ENCODE measurements at places on chromosomes 4 and X.

DNA sequence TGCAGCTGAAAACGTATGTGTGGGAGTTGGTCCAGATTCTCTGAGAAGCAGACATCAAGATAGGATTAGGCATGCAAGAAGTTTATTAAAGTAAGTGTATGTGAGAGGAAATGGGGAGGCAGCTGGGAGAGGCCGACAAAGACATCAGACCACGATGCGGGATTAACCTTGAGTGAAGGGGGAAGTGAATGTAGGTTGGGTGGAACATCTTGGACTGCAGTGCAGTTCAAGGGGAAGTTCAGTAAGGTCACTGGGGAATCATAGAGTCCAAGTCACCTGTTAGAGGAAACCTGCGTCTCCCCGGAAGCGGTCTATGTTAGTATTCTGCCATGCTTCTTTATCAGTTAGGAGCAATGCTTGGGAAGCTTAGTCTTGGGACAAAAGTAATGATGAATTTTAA lies 22.0 kb downstream of the CXCL8 start:
- no peak for DNase-seq

DNA sequence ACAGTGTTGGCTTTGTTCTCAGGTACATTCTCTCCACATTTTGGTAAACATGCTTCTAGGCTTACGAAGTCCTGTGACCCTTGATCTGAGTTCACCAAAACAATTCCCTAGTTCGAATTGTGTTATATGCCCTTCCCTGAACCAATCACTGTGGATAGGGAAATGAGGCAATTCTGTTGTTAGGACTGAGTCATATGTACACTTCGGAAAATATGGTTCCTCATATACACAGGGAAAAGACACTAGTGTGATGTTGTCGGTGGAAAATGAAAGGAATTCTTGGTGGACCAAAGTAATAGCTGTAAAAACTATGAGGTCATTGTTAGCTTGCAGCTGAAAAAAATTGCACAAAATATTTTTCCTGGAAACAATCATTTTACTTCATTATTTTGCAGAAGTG lies 46.6 kb upstream of the MAGEC2 start:
- DNase-seq, result no peak

GRCh38 chrX:82458207-82458754 lies 1049.8 kb upstream of the POU3F4 start:
- DNase-seq, result no peak

- DNase-seq, result no peak
Observed at GRCh38 chrX:51215266-51215665, 117.4 kb upstream of the NUDT10 start.

- no peak for DNase-seq
Observed at GRCh38 chrX:50088645-50089044, 112.2 kb downstream of the AKAP4 start.

DNA sequence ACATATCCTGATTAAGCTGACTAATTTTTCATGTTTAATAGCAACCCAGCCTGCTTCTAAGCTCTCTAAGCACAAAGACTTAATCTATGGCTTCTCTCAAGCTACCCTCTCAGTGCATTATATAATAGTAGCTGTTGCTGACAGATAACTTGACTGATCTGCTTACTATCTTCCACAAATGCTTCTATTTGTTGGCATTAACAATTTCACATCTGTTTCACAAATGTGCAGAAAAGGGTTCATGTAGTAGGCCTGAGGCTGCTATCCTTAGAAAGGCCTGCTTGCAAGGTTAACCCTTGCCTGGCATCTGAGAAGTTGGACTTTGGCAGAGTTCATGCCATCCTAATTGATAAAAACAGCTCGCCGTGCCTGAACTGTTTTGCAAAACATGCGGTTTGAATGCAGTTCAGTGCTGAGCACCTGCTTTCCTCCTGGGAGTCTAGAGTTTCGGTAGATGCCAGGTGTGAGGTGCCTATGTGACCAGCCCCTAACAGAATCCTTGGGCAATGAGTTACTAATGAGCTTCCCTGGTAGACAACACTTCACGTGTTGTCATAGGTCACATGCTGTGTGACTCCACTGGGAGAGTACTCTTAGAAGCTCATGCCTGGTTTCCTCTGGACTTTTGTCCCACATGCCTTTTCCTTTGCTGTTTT lies 68.4 kb downstream of the NSG1 start:
- DNase-seq, result no peak

- DNase-seq, result no peak
Observed at GRCh38 chr4:84319124-84319523, 180.0 kb downstream of the NKX6-1 start.

- DNase-seq, result no peak
Observed at GRCh38 chrX:119757646-119757978, 776 bp upstream of the SOWAHD start.

DNA sequence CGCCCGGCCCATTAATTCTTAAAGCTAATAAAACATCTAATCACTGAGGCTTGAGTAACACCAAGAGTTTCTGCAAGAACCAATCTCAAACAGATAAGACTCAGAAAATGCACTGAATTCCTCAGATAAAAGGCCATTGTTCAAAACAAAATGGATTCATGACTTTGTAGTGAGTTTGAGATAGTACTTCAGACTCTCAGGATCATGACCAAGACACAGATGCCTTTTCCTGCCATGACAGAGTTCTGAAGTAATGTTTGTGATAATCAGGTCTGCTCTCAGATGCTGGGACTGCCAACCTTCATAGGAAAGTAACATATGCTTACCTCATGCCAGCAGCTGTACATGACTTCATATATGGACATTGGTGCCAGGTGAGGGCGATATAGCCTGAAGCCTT lies 54.6 kb downstream of the NIPAL1 start:
- no peak for DNase-seq

GRCh38 chrX:72735561-72735960 lies 21.5 kb upstream of the PHKA1 start:
- no peak for DNase-seq

- DNase-seq, result no peak
Observed at GRCh38 chr4:14920237-14920636, 82.0 kb upstream of the CPEB2 start.

DNA sequence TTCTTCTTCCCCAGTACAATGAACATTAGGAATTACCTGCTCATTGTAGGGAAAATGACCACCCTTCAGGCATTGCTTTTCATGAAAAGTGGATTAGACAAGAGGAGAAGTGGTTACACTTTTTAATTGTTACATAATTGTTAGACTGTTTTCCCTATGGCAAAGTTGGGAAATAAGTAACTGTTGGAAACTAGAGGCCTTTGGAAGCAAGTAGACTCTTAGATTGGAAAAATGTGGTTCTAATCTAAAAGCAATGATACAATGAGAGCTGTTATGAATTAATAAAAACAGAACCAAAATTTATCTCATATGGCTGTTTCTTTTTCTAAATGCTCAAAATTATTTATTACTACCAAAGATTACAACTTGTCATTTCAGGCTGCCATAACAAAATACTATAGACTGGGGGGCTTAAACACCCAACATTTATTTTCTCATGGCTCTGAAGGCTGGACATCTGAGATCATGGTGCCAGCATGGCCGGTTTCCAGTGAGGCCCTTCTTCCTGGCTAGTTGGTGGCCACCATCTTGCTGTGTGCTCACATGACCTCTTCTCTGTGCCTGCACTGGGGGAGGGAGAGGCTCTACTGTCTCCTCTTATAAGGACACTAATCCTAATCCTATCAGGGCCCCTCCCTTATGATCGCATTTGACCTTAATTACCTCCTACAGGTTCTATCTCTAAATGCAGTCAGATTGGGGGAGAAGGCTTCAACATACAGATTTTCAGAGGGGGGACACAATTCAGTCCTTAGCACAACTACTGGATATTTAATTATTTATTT lies 12.5 kb downstream of the CC2D2A start:
- no peak for DNase-seq

GRCh38 chr4:21628916-21629610 lies 319.5 kb downstream of the KCNIP4 start:
- DNase-seq, result no peak

- DNase-seq, result no peak
Observed at GRCh38 chr4:146370841-146371240, 150.9 kb downstream of the SLC10A7 start.

GRCh38 chr4:122777846-122778673 lies 45.6 kb downstream of the BBS12 start:
- no peak for DNase-seq

DNA sequence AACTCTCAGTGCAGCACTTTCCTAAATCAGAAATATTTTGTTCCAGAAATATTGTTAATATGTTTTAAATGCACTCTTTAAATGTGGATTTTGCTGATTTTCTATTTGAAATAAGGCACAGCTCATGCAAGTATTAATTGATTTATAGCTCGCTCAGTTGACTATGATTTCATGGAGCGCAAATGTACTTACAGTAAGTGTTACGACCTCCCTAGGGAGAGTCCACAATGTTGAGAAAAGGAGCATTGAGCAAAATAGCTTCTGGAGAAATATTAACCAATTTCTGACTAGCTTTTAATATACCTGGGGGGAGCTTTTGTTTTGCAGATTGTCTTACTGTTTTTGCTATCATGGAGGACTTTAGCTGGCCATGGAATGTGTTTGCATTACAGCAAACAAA lies 1687.5 kb downstream of the STIM2 start:
- DNase-seq, result no peak

DNA sequence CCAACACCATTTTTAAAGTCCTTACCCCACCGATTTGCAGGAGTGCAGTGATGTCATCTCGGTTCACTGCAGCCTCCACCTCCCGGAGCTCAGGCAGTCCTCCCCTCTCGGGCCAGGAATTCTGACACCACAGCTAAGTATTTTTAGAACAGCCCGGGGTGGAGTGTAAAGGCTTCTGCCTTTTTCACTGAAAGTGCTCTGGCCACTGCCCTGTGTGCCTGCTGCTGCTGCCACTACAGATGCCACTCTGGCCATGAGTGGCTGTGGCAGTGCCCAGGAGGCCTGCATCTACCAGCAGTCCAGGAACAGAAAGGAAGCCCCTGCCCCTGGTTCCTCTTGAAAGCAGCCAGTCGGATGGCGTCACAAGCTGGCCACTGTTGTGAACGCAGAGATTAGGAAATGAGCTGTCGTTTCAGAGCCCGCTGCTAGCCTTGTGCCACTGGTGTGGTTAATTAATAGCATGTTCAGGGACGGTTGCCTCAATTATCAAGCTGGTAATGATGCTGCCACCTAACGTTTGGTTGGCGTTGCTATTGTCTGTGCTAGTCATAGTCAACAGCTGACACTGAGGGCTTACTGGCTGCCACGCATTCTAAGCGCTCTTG lies 23.6 kb upstream of the TBC1D14 start:
- no peak for DNase-seq

DNA sequence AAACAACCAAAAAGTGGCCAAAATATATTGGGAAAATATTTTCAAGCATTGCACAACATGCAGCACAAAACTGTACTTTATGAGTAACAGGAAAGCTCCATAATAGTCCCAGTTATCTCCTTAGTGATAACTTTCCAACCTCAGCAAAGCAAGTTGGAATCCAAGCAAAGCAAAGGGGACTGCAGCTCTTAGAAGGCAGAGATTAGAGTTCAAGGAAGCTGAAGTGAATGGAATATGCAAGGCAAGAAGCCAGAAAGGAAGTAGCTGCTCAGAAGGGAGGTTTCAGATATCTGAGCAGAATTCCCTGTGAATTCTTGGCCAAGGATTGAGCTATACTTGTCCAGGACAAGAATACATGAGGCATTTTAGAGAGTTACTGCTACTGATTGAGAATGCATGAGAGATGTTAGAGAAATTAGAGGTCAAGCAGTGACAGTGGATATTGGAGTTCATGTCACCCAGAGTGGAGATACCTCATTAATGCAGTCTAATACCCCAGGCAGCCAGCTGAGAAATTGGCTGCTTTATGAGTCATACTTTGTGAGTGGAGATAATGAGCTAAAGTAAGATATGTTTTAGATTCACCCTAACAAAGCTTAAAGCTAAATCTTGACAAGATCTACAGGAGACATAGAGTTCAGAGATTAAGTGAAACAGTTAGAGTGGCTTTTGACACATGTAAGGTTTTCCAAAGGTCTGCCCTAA lies 102.8 kb downstream of the INPP4B start:
- DNase-seq, result no peak

GRCh38 chrX:115372152-115372551 lies 82.6 kb downstream of the LUZP4 start:
- no peak for DNase-seq

- DNase-seq, result no peak
Observed at GRCh38 chrX:50168241-50168687, 32.5 kb downstream of the AKAP4 start.

GRCh38 chrX:18810416-18810815 lies 103.0 kb downstream of the PPEF1 start:
- DNase-seq, result no peak

DNA sequence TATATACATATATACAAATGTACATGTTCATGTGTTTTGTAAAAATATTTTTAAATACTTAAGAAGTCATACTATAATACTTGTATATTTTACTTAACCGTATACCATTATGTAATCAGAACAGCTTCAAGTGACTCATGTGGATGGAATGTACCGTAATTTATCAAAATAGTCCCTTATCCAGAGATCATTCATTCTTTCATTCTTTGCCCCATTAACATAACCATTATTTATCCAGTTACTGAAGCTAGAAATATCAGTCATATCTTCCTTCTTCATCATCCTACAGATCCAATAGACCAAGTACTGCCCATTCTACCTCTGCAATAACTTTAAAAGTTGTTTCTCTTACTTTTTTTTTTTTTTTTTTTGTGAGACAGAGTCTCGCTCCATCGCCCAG lies 164.2 kb downstream of the MAB21L2 start:
- DNase-seq, result no peak

DNA sequence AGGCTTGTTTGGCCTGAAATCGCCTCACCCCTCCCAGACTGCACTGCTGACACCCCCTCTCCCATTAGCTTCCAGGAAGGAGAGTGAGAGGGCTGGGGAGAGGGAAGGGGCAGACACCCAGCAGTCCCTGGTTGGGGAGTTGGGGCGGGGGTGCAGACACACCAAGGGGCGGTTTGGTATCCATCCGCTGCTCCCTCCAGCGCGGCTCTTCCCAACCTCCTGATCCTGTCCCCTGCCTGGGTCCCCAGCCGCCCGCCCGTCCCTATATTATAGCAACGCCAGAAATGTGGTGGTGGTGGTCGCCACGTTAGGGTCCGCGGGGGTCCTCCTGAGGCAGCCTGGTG lies 24.9 kb downstream of the GPRASP3 start:
- DNase-seq, result no peak

GRCh38 chrX:137848266-137848905 lies 282.5 kb downstream of the ZIC3 start:
- DNase-seq, result no peak

GRCh38 chr4:74536557-74536956 lies 91.6 kb downstream of the AREG start:
- DNase-seq, result no peak

GRCh38 chr4:105858466-105859040 lies 36.7 kb upstream of the NPNT start:
- DNase-seq, result no peak

DNA sequence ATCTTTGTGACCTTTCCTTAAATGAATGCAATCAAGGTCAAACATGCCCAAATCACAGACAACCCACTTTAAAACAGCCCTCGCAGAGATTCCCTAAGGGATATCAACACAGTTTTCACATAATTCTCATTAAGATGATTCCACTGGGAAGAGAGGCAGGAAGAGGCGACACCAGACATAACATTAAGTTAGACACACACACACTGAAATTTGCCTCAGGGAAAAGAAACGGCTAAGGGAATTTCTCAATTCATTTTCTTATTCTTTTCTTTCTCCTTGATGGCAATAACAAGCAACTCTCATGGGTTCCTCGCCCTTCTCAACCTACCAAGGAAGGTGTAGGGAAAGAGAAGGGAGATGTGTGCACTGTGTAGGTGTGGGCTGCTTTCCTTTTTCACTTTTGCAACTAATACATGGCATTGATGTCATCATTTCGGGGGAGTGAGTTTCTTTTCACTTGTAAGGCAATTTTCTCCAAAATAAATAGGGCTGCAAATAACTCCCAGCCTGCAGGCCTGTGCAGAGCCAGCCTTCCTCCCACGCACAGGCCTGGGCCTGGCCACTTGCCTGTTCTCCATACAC lies 41.4 kb downstream of the SOD3 start:
- no peak for DNase-seq

Measured in NCI-H2029 treated with DMSO at 0.1 percent for 48 hours (cell line).